Astrocyte (in vitro differentiated cells and primary cell): ENCODE measurements at places on chromosomes 1 and 21. TPM values are rescaled to one million over a fixed set of nuclear protein-coding genes. Genes with fewer than 3 reads are reported as not detected.

DNA sequence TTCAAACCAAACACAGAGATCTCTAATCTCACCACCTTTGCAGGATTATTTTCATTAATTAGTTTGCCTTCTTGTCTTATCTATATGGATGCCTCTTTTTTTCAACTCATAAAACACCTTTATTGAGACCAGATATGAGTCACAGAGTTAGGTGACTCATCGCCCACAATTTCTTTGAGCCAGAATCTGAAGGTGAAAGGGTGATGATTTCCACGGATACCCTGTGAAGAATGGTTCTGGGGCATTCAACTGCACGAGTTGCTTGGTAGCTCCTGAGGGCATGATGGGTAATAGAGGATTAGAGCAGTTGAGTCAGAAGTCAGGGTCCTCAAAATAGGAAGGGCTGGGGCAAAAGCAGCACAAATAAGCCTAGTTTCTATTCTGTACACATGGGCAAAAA, 128.2 kb downstream of the TBX19 start:
- H3K27ac ChIP-seq, result no peak overlapping the region
- H3K4me1 ChIP-seq, result no peaks in the 10 kb centered on the region
- peak; percentile 61 for DNase-seq
- no peaks in the 10 kb centered on the region for H3K36me3 ChIP-seq
- no peak overlapping the region for H3K4me3 ChIP-seq
- no peaks in the 10 kb centered on the region for H3K27me3 ChIP-seq

GRCh38 chr1:11784993-11785769, 20.6 kb downstream of the MTHFR start:
- no peak overlapping the region for H3K4me3 ChIP-seq
- DNase-seq, result no peak
- H3K36me3 ChIP-seq, result no peaks in the 10 kb centered on the region
- no peaks in the 10 kb centered on the region for H3K27me3 ChIP-seq
- H3K27ac ChIP-seq, result no peak overlapping the region
- peaks cover 18% of the 10 kb centered on the region for H3K4me1 ChIP-seq

DNA sequence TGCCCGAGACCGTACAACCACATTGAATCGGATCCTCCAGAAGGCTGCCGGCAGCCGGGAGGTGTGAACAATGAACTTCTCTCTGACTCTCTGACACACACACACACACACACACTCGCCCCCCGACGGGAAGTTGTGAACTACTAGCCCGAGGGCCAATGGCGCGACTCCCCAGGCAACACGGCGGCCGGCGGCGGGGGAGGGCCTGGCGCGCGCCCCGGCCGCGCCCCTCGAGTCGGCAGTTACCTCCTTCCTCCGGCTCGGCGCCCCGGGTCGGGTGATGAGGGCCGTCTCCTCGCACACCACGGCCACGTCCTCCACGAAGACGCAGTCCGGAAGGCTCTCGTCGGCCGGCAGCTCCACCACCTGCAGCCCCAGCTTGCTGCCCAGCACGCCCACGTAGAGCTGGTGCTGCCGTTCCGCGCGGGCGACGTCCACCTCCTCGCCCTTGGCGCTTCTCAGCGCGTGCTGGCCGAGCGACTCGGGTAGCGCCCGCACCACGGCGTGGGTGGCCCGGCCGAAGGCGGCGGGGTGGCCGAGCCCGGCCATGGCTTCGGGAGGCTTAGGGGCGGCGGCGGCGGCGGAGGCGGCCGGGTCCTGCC, 361 bp downstream of the DDAH1 start:
- H3K4me1 ChIP-seq, result peaks cover 19% of the 10 kb centered on the region
- H3K27ac ChIP-seq, result peak overlapping the region; percentile 80
- DNase-seq, result peak; percentile 77
- H3K4me3 ChIP-seq, result peak overlapping the region; percentile 86
- peaks cover 3% of the 10 kb centered on the region for H3K36me3 ChIP-seq

DNA sequence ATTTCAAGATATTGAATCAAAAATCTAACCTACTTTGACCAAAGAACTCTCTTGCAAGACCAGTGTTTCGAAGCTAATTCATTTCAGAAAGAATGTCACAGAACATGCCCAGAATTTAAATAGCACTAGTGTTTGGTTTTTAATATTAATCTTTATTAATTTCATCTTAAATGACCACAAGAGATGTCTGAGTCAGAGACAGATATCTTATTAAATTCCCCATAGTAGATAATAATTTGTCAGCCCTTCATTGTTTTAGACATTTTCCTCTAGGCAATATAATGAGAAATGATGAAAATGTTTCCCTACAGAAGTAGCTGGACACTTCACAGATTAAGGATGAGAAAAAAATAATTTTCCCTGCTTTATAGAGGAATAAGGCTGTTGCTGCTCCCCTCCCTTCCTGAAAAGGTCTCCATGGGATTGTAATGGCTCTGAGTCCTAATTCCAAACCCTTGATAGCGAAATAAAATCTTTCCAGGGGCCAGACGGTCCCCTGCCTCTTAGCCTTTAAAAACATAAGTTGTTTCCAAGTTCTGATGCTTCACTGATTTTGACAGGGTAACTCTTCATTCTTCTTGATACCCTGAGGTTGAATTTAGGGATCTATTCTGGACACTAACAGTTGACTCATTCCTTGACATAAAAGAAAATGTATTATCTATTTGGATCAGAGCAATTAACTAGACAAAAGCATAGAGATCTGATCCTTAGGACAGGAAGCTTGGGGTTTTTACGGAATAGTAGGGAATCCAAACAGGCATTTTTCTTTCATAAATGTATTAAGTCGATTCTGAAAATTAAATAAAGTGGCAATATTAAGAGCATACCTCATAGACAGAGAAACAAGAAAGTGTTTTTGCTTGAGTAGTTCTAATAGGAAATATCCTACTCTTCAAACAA, 820.8 kb downstream of the BRINP3 start:
- H3K36me3 ChIP-seq, result no peaks in the 10 kb centered on the region
- H3K4me1 ChIP-seq, result no peaks in the 10 kb centered on the region
- no peaks in the 10 kb centered on the region for H3K27me3 ChIP-seq
- no peak overlapping the region for H3K27ac ChIP-seq
- DNase-seq, result no peak

Gene OLIG2
- 2.5 and 2.6 TPM in 2 replicates for total RNA-seq
